ENCODE measurements at places on chromosomes 2 and 18.

DNA sequence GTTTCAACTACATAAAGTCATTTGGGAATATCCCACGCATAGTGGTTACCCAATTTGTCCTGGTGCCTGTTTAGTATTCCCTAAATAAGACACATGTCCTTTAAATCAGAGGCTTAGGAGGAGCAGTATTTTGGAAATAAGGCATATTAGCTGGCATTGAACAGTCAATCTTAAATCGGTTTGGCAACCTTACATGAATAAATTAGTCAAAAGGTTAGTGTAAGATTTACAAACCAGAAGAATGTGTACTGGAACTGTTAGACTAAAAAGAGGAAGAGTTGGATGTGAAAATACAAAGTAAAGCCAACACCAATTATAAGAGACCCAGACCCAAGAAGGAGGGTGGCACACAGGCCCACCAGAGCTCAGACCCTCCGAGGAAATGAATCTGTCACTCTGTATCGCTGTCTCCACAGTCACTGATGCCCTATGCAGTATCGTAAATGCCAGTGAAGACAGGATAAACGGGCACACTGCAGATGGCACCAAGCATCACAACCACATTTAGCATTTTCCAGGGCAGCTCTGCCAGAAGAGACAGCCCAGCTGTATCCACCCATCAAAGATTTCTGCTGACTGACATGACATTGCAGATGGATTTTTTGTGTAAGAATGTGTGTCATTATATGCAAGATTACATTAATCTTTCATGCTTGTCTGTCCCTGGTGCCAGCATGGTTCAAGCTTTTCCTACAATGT, 90.4 kb downstream of the CERKL start:
- DNase-seq = no peak

- no peak for DNase-seq
Observed at GRCh38 chr2:223952280-223952968, 4.8 kb upstream of the MRPL44 start.

- no peak for DNase-seq
Observed at GRCh38 chr2:71849111-71849510, 298.6 kb downstream of the CYP26B1 start.

DNA sequence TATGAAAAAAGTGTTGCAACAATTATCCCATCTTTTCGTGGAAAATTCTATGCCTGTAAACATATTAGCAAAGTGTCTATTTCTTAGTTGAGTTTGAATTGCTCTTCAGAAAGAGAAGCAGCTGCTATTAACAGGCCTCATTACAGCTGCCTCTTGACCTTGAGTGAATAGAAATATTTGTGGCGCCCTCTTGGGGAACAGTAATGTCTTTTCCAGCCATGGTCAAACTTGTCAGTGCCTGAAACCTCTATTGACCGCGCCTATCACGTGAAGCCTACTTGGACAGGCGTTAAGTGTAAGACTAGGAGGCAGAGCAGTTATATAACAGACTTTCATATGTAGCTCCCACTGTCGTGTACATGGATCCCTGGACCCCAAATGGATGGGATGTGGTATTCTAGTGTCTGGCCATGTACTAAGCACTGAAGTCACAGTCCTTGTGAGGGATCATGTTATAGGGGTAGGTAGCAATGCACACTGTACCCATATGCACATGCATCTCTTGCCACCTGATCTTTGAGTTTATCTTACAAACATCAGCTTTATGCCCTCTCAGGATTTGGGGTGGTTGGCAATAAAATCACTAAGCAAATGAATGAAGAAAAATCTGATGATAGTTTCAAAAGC, 245.0 kb downstream of the PTGR3 start:
- peak; percentile 19 for DNase-seq

DNA sequence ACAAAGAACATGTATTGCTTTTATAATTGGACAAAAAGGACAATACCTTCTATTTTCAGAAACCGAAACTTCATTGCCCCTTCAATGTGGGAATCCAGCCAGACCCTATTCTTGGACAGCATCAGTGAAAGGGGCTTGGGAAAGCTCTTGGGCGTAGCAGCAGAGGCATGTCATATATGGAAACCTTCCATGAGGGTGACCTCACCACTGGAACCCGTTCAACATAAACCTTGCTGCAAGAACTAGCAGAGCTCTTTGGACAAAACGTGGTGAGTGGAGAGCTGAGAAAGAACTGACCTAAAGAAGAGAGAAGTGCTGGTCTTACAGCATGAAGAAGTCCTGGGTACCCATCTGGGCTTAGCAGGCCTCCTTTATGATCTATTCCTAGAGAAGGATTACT, 22.7 kb upstream of the ACTG2 start:
- no peak for DNase-seq

- no peak for DNase-seq
Observed at GRCh38 chr2:159046966-159047365, 78.5 kb downstream of the TANC1 start.

All from Caki2 (cell line).